ENCODE measurements at places on chromosomes 3 and 15.

DNA sequence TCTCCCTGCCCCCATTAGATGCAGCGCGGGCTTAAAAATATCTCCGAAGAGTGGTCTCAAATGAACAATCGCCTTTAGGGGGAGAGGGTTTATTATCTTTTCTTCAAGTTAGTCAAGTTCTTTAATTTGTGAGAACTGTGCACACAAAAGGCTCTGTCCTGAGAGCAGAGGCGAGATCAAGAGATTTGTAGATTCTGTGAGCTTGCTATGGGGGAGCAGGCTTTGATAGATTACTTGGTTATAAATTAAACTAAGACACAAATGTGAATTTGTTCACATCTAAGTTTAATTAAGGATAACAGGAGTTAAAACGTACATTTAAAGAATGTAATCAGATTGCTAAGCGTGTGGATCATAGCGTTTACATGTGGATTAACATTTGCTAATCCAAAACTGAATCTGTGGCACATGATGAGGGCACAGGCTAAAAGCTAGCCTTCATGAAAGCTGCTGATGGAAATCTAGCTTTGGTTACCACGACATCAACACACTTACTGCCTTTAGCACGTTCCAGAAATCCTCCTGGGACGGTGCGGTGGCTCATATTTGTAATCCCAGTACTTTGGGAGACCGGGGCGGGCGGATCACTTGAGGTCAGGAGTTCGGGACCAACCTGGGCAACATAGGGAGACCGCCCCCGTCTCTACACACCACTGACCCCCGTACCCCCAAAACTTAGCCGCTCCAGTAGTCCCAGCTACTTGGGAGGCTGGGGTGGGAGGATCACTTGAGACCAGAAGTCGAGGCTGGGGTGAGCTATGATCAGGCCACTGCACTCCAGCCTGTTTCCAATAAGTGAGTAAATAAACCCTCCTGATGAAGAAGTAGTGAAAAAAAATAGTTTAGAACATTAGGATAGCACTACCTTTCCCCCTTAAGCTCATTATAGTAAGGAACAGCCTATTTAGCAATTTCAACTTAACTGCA, 1.0 kb upstream of the PRTG start:
- DNase-seq: no peak

DNA sequence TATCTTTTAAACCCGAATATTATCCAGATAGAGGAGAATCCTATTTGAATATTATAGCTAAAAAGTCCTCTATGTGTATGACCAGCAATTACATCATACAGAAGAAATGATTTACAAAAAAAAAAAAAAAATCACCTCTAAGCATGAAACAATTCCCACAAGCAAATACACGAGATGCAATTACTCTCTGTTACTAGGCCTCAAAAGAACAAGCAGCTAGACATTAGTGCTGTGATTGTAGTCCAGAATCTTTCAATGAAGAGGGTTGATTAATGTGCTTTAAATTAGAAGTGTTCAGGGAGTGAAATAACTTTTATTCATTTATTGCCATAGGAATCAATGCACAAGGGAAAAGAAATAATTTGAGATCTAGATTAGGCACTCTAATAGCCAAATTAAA, 1379.5 kb upstream of the GBE1 start:
- DNase-seq: no peak

DNA sequence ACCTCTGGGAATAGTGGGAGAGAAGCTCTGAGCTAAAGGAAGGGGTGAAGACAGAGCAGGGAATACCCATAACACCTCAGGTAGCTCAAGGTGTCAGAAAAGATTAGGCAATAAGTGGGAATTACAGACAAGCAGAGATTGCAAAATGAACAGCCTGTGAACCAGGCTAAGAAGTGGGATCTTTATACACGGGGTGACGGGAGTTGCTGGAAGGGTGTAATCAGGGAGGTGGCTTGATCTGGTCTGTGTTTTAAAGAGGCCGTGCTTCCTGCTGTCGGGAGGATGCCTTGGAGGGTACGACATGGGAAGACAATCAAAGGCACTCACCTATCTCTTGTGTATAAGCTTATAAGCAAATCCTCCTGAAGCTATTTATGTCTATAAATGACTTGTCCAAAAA, 216.3 kb downstream of the CLSTN2 start:
- DNase-seq: no peak

DNA sequence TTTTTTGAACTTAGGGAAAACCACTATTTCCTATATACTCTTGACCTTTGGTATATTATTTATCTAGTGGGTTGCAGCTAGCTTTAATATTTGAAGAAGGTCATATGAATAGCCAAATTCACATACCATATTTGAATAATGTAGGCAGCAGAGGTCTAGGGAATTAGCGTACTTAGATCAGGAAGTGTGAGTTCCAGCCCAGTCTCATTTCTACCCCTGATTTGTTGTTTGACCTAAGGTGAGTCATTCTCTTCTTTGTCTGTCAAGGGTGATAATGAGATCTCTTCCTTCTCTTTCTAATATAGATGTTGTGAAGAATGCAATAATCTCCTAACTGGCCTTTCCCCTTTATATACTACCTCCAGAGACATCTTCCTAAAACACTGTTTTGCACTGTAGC, 36.6 kb upstream of the ZPLD1 start:
- no peak for DNase-seq

DNA sequence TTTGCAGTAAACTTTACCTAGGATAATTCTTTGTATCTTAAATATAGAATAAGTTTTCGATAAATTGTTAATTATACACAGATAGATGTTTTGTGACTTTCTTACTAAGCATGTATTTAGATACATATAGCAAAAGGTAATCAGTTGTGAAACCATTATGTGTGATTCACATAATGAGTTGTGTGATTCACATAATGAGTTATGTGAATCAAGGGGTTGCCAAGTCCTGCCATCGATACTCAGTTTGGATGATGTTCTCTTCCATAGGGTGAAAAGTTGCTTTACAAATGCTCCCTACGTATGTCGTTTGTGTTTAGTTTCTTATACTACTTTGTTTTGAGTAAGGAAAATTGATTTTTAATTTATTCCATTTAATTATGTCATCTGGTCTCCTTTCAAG, 682.1 kb downstream of the MECOM start:
- DNase-seq: no peak

- DNase-seq: no peak
These were observed 1.9 kb downstream of the SPINT1 start for GRCh38 chr15:40845511-40846284.

- DNase-seq: no peak
These were observed 48.9 kb downstream of the RFTN1 start for GRCh38 chr3:16464511-16465148.

- DNase-seq: no peak
These were observed 20.7 kb upstream of the PPP2R3A start for GRCh38 chr3:135944831-135945230.

DNA sequence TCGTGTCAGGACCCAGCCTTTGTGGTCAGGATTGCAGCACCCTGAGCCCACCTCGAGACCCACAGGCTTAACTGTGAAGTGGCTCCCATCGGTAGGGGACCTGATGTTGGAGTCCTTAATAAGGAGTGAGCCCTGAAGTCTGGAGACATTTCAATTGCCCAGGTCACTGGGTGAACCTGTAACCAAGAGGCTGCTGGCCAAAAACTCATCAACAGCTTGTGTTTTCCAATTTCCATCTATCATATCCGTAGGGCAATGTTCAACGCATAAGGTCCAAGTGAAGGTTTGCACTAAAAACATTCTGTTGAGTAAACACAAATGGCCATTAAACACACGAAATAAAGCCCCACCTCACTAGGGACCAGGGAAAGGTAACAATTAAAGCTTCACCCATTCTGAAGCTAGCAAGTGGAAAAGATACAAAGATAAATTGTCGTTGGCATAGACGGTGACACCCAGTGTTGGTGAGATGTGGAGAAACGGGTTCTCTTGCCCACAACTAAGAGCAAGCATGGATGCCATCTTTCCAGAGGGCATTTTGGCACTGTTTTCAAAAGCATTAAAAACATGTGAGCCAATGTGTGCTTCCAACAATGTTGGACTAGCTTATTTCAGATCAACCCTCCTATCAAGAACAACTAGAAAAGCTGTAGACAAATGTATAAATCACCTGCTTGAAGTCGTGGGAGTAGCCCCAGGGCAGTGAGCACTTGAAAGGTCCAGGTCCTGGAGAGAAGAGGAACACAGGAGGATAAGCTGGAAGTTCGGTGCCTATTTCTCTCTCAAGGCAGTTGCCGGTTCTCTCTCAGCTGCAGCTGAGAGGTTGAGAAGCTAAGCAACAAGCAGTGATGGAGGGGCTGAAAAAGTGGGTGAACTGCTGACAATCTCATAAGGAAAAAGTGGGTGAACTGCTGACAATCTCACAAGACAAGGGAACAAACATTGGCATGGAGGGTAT, 56.3 kb upstream of the PCSK6 start:
- DNase-seq: no peak

DNA sequence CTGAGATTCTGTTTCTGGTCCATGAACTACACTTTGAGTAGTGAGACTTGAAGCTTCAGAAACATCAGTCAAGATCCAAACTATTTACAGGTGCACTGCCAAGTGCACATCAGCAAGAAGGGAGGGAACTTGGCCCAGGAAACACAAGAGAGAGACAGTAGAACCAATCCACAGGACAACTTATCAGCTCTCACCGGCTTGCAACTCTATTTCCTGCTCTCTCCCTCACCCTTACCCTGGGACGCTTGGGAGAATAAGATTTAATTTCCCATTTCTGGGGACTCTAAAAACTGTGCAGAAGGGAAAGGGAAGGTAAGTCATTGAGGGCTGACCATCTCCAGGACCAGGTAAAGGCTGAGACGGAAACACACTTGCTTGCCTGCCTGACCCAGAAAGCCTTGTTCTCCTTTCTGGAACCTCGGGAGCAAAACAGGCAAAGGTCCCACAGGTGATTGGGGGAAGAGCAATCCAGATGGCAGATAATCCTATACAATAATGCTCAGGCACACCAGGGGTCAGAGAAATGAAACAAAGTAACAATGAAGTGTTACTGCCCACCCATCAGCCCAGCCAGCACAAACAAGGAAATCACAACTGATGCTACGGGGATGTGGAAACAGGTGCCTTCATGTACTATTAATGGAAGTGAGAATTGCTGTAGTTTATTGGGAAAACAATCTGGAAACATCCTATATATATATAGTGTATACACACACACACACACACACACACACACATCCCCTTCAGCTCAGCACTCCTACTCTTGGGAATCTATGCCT, 154.4 kb downstream of the XXYLT1 start:
- no peak for DNase-seq

- DNase-seq: no peak
These were observed 1.0 kb downstream of the RFX7 start for GRCh38 chr15:56242576-56243162.

- no peak for DNase-seq
These were observed 4.7 kb upstream of the P2RY1 start for GRCh38 chr3:152830245-152830644.

DNA sequence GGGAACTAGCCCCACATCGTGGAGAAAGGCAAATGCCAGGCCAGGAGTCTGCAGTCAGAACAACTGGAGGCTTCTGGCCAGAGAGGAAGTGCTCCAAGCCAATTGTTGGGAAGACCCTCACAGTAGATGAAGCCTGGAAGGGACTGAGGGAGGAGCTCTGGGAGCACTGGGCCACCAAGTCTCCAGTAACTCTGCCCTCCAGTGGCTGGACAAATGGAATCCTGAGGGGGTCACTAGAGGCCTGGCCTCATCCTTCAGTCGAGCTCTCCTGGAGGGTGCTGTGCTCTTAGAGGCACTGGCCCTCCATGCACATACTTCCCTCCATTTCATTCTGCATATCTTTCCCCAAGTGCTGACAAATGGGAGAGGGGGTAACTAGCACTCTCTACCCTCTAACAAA, 103.0 kb downstream of the MYLK start:
- no peak for DNase-seq

DNA sequence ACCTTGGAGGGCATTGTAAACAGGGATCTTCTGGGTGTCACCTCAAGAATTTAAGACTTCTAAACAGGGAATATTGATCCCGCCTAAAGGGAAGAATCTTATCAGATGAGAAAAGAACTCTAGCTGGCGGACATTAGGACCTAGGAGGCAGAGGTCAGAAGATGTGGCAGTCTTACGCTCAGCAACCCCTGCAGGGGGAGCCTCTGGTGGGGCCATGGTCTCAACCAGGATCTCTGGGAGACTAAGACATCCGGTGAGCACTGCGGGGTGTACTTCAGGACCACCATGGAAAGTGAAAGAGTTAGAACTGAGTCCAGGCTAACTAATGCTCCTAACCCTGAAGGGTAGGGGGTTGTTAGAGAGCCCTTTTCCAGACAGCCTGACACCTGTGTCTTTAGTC, 295.2 kb downstream of the VGLL3 start:
- no peak for DNase-seq

DNA sequence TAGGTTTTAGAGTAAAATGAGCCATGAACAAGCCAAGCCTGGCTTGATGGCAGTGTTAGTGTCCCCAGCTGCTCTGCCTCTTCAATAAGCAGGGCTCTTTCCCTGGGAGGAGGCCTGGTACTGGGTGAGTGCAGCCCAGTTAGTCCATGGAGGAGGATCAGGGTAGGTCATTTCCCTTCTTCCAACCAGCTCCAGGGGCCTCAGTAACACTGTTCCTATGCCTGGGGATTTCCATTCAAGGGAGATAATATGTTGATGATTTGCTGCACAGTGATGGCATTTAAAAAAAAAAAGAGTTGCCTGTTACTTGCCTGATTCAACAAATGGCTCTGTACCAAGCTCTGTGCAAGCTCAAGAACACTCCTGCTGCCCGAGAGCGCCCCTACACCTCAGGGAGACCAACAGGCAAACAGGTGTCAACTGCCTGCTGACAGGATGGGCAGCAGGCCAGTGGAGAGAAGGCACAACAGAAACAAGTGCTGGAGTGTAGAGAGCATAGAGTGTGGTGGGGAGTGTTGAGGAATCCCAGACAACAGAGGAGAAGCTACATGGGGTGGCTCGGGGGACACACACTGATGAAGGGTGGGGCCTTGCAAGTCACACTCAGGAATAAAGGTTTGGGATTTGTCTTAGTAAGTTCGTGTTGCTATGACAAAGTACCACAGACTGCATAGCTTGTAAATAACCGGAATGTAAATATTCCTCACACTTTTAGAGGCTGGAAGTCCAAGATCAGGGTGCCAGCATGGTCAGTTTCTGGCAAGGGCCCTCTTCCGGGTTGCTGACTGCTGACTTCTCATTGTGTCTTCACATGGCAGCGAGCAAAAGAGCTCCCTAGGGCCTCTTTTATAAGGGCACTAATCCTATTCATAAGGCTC, 78.6 kb upstream of the PXYLP1 start:
- DNase-seq: no peak

GRCh38 chr3:61903074-61903473, 341.7 kb downstream of the PTPRG start:
- no peak for DNase-seq

DNA sequence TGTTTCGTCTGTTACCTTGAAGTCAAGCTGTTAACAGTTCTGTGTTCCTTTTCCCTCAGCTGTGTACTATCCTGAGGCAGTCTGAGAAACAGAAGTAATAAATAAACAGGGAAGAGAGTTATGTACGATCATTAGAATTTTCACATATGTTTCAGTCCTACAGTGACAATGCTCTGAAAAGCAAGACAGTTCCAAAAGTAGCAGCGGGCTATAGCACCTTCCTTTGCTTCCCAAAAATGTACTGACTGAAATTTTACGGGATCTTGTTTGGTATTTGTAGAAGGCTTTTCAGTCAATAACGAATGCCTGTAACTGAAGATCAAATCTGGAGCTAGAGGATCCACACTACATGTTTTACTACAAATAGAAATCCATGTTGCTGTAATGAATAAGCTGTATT, 428.1 kb downstream of the PYDC2 start:
- DNase-seq: no peak
